ENCODE measurements at places on chromosomes 16 and 17.
A peak's percentile ranks its signal among the peaks of the same experiment; 100 is the strongest.

DNA sequence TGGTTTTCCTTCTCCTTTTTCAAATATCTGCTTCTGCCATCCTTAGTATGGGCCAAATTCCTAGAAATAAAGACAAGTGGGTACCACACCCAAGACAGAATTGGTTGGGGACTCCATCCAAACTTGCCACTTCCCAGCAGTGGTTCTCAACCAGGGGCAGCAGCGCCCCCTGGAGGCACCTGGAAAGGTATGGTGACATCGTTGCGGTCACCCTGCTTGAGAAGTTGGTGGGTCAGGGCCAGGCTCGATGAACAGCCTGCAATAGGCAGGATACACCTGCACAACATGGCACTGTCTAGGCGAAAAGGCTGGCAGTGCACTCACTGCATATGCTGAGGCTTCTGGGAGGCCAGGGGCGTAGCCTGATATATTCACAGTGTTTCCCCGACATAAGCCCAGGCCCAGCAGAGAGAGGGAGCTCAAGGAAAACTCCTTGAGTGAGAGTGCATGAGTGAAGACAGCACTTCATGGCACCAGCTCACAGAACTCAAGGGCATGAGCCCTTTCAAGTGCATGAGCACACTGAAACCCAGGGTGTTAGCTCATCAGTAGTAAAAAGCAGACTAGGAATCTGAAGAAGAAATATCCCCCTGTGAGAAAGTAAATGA, 57.7 kb downstream of the CMC2 start:
- no peak for DNase-seq

- DNase-seq = no peak
These were observed 25.2 kb downstream of the SREBF1 start for GRCh38 chr17:17811381-17812210.

DNA sequence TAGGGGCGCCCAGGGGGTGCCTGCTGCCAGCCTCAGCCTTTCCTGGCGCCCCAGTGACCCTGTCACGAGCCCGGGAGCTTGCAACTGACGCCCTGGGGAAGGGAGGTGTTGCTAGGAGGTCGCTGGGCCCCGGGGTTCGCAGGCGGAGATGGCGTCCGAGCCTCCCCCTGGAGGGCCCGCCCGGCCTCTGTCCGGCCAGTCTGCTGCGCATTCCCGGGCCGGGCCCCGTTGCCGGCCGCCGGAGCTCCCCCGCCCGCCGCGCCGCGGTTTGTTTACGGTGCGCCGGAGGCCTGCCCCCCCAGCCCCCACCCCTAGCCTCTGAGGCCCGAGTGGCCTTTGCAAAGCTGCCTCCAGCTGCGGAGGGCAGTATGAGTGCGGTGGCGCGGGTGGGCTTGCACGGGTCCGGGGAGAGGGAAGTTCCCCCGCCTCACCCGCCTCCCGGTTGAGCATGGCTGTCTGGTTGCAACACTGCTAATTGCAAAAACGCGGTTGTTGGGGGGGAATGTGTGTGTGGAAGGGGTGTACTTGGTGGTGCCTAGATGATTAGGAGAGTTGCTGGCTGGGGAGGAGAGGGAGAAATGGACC, 514 bp downstream of the THRA start:
- DNase-seq = peak; percentile 16

DNA sequence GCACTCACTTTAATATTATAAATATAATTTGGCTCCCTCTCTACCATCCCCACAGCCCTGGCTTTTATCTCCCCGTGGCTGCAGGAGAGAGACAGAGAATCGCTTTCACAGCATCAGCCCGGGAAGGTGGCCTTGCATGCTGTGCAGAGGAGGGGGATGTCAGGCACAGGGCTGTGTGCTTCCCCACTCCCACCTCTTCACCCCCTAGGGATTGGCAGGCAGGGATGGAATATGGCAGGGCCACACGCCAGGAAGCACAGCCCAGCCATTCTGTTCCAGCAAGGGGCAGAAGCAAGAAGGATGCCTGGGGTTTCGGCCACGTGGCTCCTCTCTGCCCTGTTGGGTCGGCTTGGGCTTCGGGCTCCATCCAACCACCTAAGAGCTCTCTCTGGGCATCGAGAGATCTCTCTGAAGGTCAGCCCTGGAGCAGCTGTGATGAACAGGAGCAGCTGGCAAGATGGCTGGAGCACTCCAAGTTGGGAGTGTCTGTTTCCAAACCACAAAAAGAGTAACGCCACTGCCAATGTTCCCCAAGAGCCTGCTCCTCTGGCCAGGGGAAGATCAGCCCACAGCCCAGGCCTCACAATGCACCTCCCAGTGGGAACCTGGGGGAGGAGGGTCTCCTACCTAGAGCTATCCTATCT, 223.2 kb downstream of the C16orf78 start:
- no peak for DNase-seq
